ENCODE measurements at places on chromosomes 12 and 14.
A peak's percentile ranks its signal among the peaks of the same experiment; 100 is the strongest.

GRCh38 chr14:105881021-105881930, 354.9 kb downstream of the TMEM121 start:
- peak; percentile 1 for DNase-seq

DNA sequence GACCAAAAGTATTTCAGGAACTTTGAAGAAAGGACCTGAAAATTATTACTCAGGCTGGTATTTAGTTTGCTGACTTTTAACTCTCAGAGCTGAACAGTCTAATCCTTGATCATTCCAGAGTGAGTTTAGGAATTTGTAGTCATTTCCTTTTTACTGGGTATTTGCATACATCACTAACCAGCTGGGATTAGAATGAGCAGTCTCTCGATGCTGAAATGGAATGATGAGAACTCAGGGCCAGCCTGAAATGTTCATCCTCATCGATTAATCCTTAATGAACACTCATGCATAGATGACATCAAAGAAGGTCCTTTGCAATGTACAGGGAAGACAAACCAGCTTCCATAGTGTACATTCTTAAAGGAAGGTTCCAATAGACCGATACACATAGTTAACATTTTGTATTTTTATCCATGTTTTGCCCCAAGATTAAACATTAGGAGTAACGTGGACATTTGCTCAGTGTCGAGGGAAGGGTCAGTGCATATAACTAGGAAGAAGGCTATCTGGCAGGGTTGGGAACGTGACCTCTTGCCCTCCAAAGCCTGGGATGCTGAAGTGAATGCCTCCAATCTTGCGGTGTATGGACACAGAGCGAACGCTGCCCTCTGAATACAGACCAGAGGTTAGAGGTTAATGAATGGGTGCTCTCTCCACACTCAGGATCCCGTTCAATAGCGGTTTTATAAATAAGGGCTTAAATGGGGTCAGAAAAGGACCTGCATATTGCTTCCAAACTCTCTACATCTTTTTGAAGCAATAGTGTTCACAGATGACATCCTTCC, 14.5 kb downstream of the FBXL14 start:
- no peak for DNase-seq

- DNase-seq = no peak
These were observed 190.2 kb downstream of the TBX5 start for GRCh38 chr12:114215746-114216145.

GRCh38 chr14:94522115-94522724, 13.0 kb upstream of the SERPINA12 start:
- DNase-seq = no peak

DNA sequence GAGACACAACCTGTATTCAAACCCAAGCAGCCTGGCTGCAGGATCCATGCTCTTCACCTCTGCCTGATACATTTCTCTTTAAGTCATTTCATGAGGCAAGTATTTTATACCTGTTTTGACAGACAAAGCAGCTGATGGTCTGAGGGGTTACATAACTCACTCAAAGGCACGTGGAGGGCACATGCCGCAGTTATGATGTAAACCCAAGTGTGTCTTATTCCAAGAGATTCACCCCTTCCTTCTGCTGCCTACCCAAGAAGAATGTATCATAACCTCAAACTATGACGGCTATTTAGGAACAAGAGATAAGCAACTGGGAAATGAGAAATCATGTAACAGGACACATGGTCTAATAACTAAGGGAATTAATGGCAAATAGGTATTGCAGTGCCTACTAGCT, 329.8 kb upstream of the TMPO start:
- no peak for DNase-seq

DNA sequence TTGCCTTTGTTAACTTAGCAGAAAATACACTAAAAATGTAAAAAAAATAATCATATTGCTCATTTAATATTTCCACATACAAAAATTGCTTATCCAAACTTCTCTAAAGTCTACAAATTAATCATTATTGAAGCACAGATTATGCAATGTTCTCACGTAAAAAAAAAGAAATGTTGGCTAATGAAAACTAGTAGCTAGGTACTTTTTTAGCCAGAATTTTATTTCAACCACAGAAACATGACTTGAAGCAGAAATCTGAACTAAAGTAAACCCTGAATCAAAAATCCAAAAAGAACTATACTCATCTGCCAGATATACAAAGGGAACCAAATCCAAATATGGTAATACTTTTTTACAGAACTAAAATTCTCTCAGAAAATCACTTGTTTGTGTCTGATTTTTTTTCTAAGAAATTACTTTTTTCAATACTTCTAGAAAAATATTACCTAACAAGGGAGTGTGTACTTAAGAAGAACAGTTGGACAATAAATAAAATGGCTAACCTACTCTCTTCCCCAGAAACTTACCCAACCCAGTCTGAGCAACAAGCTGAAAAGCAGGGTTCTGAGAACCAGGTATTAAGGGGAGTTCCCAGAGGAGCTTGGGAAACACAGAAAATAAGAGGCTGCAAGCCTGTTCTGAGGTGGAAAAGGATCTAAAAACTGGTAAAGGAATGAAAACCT, 78.4 kb upstream of the RAP1B start:
- DNase-seq = no peak

- DNase-seq = no peak
These were observed 64.2 kb downstream of the LLPH start for GRCh38 chr12:66066137-66066928.

- no peak for DNase-seq
These were observed 248.3 kb upstream of the LRIG3 start for GRCh38 chr12:59168647-59169046.

Measured in WTC11 (cell line).